ENCODE measurements at places on chromosomes 13 and 19.

DNA sequence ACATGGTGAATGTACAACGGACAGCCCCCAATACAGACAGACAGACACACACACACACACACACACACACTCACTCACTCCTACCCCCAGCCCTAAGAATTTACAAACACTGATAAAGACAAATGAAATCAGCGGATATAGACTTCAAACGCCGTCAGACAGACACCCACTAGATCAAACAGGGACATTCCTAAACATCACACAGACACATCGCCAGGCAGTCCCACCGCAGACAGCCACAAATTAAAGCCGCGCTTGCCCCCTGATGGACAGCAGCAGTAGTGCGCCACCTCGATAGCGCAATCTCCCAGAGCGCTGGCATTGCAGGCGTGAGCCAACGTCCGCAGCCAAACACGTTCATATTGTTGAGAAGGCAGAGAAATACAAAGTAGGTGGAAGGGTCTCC is 24.7 kb upstream of the ADGRE1 start:
- DNase-seq, result no peak

DNA sequence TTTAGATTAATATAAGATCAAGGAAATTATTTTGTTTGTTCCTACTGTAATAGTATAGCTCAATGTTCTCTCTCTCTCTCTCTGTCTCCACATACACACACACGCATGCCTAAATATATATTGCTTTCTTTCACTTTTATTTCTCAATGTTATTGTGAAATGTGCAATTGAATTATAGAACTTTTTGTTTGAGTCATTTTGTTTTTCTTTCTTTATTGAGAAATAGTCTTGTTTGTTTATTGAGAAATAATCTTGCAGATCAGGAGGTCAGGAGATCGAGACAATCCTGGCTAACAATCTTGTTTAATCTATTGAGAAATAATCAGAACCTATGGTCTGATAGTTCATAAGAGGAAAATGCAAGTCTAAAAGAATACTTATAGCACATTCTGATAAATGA is 1581.3 kb downstream of the EFNB2 start:
- DNase-seq, result no peak

DNA sequence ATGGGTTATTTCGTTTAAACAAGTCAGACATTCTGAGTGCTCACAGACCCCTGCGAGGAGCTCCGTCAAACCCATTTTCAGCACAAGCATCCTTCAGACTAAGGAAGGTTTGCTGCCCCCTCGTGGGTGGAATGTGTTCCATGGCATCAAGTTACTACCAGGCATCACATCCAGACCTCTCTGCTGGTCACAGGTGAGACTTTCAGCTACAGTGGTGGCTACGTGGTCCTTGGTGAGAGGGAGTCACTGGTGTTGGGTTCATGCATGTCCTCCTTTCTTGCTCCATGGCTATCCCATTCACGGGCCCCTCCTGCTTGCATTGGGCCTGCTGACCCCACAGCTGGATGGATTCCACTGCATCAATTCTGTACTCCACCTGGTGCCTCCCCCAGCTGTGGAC is 9.1 kb upstream of the LILRB5 start:
- no peak for DNase-seq

- DNase-seq, result no peak
Observed at GRCh38 chr19:13892870-13893269, 13.0 kb downstream of the BRME1 start.

DNA sequence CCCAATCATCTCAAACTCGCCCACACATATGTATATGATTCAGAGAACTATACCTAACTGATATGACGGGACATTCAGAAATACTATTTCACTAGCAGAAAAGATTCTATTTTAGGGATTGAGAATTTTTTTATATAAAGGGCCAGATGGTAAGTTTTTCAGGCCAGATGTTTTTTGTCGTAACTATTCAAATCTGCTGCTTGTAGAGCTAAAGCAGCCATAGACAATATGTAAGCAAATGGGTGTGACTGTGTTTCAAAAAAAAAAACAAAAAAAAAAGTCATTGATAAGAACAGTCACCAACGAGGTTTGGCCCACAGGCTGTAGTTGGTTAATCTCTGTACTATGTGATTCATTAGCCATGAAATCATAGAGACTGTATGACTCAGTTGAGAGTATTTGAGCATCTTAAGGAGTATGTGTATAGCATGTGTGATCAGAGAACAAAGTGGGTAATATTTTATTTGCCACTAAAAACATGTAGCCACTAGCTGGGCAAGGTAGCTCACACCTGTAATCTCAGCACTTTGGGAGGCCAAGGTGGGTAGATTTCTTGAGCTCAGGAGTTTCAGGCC is 2724.7 kb downstream of the PCDH9 start:
- no peak for DNase-seq

GRCh38 chr19:21460686-21461085 is 44.7 kb upstream of the ZNF429 start:
- DNase-seq, result no peak

DNA sequence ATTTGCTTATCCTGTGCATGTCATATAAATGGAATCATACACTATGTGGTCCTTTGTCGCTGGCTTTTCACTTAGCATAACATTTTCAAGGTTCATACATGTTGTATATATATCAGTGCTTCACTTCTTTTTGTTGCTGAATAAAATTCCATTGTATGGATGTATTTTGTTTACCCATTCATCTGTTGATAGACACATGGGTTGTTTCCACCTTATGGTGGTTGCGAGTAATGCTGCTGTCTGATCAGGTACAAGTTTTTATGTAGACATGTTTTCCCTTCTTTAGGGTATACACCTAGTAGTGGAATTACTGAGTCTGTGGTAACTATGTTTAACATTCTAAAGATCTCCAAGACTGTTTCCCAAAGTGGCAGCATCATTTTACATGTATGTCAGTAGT is 102.5 kb downstream of the RNF17 start:
- no peak for DNase-seq

DNA sequence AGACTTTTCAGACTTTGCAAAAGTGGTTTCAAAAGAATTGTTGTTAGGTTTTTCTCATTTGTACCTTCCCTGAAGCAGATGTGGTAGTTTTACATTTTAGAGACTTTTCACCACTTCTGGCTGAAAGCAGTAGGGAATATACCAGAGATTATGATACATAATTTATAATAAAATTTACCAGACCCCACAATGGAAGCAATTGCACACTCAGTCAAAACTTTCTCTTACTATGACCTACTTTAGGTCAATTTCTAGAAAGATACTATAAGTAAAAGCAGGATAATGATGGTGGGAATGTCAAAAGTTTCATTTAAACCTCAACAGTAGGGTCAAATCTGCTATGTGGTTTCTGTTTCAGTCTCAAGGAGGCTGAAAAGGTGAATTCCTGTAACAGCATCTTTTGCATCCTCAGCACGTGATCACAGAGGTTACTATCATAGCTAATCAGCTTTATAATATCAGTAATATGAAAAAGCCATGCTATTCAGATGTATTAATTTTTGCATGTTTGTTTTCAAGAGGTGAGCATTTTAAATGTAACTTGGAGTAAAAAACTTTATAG is 26.9 kb downstream of the PCCA start:
- DNase-seq, result no peak

DNA sequence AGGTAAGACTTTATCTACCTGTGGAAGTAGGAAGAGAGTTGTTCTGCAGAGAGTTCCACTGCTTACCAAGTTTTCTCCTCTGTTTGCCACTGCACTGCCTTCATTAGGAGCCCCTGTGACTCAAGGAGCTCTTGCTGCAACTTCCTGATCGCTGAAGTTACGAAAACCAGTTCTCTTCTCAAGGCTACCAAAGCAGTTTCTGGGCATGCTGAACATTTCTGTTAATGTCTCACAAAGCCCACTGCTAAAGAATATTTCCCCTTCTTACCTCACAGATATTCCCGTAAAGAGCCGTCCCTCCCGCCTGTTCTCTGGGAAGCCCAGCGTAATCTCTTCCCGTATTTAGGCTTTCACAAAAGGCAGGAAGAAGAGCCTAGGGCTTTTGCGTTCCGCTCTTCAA is 82.6 kb upstream of the OXGR1 start:
- no peak for DNase-seq

GRCh38 chr19:7870571-7871436 is 3.4 kb downstream of the PRR36 start:
- no peak for DNase-seq

DNA sequence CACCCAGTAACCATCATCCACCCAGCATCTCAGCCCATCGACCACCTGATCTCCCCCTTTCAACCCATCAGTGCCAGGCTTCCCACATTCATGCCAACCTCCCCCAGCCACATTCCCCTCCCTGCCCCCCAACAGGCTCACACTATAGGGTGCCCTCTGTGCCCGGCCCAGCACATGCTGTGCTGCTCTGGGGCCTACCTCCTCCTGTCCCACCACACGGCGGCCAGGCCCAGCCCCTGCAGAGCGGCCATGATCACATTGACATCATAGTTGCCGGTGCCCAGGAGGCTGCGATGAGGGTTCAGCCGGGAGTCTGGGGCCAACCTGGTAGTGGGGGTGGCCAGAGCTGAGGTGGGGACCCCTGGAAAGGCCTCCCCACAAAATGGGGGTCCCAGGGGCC is 3.6 kb downstream of the JOSD2 start:
- DNase-seq, result no peak

DNA sequence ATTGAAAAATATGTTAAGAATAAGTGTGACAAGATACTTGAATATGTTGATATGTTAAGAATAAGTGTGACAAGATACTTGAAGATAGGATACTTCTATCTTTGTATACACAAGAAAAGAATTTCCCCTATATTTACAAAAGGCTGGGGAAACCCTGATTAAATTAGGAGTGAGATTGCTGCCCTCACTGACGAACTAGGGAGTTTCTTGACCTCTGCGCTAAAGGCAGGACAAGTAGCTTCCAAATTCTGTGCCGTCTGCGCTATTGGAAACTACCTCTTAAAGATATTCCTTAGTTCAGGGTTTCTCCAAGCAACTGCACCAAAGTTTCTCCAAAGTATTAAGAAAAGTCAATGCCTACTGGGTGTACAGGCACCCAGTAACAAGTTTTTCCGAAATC is 730 bp downstream of the ZNF260 start:
- DNase-seq, result no peak

DNA sequence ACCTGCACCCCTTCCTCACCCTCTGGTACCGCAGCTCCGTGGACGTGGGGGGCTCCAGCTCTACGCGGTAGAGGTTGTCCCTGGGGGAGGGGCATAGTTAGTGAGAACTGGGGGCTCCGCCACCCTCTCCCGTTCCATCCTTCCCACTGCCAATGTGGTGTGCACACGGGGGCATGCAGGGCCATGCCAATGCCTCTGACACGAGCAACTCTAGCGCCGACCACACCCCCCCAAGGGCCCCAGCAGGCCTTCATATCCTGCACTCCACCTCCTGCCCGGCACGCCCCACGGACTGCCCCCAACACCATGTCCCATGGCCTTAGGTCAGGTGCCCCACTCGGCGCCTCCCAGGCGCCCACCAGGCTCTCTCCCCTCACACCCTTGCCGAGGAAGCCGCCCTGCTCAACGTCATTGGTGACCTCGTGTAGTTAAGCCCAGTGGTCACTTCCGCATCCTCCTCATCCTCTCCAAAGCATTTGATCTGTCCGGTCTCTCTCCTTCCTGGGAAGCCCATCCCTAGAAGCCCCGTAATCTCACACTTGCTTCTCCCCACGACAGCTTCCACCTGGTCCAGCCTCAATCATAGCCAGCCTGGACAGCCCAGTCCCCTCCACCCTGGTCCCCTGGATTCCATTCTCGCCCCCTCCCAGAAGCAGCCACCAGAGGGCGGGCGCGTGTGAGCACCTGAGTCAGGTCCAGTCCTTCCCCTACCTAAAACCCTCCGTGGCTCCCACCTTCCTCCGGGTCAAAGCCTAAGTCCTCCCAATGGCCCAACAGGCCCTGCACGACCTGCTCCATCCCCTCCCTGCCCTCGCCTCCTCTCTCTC is 2.1 kb downstream of the SEMA6B start:
- DNase-seq, result no peak

DNA sequence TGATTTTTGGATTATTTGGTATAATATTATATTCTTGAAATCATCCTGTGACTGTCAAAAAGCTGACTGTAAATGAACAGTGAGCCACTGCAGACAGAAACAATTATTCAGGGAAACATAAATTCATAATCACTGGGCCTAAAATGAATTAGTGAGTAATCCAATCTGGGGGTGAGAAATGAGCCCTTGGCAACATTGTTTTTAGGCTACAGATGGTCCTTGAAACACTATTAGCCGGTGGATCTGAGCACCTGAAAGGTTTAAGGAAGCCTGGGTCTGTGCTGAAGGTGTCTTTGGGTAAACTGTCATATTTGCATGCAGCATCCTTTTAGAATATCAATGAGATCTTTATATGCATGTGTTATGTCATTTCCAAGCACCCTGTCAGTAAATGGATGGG is 290.7 kb downstream of the ATP8A2 start:
- no peak for DNase-seq

- no peak for DNase-seq
Observed at GRCh38 chr13:103437651-103438050, 371.4 kb upstream of the SLC10A2 start.

DNA sequence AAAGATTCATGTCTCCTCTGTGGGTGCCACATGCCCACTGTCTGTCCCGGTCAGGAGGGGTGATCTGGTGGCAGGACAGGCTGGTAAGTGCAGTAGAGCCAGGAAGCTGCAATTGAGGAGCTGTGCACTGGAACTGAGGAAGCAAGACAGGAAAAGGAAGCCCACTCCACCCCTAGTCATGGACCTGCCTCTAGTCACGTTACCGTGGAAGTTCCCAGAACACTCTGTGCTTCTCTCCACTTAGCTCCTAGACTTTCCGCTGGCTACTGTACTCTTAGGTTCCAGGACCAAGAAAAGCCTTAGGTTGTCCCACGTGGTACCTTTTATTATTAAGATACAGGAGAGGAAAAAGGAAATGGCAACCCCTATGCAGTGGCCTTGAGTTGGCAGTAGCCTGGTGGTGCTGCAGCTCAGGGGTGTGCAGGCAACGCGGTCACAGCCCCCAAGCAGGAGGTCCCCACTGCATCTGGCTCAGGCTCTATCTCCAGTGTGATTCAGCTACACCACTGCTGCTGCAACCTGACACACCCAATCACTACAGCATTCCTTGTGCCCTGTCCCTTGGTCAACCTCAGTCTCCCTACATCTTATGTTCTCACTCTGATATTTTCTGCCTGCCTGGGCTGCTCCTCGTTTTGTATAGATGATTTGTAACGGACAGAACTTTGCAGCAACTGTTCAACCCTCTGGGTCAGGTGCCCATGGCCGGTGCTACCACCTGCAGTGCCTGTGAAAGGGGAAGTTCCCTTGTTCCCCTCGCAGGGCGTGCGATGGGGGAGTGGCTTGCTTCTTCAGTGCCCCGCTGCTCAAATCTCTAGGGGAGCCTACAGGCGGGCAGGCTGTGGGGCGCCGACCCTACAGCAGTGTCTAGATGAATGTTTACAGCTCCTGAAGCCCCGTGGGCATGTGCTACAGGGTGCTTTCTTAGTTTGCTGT is 24.4 kb upstream of the GPR12 start:
- no peak for DNase-seq

GRCh38 chr13:102907016-102907756 is 61.4 kb downstream of the ERCC5 start:
- no peak for DNase-seq

- no peak for DNase-seq
Observed at GRCh38 chr13:46176756-46177155, 5.2 kb downstream of the LCP1 start.
